ENCODE measurements at places on chromosomes 13 and 19. TPM values are rescaled to one million over a fixed set of nuclear protein-coding genes. Genes with fewer than 3 reads are reported as not detected.
A peak's percentile ranks its signal among the peaks of the same experiment; 100 is the strongest.

Gene SLITRK5
- 25.2 TPM for total RNA-seq

Gene SIAH3
- 4.0 TPM for total RNA-seq

Gene AKT2
- 115 TPM for total RNA-seq

Gene NLRP4
- total RNA-seq = not detected

Gene PSG1
- not detected for total RNA-seq

Gene FFAR3
- not detected for total RNA-seq

Gene ZNF560
- total RNA-seq = not detected

Gene S1PR5
- total RNA-seq = 30.4 TPM

Gene OBI1
- 12.1 TPM for total RNA-seq

Gene FOXO1
- 14.1 TPM for total RNA-seq

Gene ZNF441
- total RNA-seq = 9.8 TPM

DNA sequence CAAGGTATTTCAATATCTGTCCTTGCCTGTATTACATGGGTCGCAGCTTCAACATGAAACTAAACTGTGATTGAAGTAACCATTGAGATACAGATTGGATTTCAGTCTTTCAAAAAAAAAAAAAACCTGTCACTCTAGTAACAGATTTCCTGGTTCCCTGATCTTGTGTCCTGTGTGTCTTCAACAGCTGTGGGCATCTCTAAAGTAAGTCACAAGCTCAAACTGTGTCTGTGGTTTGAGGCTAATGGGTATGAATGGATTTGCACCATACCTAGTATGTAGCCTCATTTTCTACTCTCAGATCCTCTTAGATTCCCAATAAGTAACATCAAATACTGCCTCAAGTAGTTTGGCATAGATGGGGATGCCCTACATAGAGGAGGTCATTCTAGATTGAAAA is 300.1 kb downstream of the COG6 start:
- DNase-seq = no peak

DNA sequence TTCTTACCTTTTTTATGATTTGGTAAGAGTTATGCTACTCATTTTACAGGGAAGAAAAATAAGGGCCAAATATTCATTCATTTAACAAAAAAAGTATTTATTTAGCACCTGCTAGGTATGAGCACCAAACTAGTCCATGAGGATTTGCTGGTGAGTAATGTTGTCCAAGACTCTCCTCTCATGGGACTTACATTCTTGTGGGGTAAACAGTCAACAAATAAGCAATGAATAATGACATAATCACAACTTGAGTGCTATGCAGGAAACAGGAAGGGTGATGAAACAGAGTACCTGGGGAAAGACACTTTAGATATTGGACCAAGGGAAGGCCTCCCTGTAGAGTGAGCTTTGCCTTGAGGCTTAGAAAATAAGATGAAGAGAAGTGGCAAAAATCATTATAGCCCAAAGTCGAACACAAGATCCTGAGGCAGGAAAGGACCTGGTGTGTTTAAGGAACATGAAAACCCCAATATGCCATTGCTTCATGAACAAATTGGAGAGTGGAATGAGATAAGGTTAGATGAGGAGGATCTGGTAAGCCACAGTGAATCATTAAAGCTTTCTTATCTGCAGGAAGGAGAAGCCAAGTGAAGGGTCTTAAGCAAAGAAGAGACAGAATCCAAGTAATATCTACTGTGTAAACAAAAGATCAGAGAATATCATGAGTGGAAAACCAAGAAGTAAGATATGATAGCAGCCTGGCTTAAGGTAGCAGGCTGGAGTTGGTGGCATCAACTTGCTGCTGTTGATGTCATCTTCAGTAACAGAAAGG is 294.5 kb upstream of the NBEA start:
- DNase-seq = no peak

DNA sequence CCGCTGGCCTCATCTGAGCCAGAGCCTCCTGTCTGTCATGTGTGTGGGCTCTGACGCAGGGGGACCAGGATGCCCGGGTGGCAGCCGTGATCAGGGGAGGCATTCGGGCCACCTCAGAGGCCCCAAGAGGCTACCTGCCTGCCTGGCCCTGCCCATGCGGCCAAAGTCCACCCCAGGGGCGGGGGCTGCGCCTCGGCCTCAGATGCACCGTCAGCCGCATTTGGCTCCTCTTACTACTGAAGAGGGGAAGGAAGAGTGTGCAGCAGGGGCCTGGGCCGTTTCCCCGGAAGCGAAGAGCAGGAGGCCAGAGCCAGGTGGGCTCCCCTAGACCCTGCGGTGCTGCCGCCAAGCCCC is 34.0 kb downstream of the C13orf46 start:
- no peak for DNase-seq

- DNase-seq = no peak
Observed at GRCh38 chr19:31961667-31962066, 383.7 kb upstream of the ZNF507 start.

GRCh38 chr13:87311165-87311564 is 360.0 kb upstream of the SLITRK5 start:
- no peak for DNase-seq

DNA sequence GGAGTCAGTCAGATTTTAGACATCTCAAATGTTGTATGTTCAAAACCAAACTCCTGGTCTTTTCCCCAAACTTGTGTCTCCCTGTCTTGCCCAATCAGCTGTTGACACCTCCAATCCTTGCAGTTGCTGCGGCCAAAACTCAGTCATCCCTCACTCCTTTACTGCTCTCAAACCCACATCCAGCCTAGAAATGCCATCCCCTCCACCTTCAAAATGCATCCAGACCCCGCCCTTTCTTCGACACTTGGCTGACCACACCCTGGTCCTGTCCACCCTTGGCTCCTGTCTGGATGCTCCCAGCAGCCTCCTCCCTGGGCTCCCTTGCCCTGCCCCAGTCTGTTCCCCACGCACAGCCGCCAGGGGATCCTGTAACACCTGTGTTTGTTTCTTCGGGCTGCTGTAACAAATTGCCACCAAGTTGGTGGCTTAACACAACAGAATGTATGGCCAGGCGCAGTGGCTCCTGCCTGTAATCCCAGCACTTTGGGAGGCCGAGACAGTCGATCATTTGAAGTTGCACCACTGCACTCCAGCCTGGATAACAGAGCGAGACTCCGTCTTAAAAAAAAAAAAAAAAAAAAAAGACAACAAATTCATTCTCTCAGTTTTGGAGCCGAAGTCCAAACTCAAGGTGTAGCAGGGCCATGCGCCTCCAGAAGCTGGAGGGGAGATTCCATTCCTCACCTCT is 11.7 kb downstream of the PLD3 start:
- DNase-seq = no peak

- peak; percentile 15 for DNase-seq
Observed at GRCh38 chr19:42272989-42273406, 3.9 kb downstream of the CIC start.

DNA sequence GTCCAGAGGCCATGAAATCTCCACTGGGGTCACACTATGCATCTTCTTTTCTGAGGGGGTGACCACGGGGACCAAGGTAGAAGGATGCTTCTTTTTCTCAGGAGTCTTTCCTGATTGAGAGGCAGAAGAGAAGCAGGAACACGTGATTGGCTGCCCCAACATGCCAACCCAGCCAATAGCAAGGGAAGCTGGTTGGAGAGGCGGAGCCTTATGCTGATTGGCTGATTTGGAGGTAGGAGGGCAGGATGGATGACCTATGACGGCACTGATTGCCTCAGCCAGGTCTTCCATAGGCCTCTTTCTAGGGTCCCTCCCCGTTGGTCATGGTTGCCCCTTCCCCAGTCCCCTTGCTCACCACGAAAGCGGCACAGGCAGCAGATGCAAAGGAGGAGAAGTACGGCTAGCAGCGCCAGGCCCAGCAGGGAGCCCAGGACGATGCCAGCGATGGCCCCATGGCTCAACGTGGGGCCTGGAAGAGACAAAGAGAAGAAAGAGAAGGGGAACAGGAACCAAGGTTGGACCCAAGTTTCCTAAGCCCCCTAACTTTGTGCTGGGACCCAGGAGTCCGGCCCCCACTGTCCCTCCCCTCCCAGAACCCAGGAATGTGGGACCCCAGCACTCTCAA is 8.0 kb downstream of the VSIG10L start:
- no peak for DNase-seq

DNA sequence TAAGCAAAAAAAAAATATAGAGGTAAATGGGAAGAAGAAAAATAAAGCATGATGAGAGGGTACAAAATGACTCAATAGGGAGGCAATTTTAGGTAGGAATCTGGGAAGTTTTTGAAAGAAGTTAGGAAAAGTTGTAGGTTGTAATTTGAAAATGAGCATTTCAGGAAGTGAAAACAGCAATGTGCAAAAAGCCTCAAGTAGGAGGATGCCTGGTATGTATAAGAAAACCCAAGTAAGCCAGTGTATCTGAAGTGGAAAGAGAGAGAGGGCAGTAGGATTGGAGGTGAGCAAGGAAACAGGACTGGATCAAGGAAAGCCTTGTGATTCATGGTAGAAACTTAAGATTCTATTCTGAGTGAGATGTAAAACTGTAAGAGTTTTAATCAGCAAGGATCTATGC is 121.6 kb upstream of the SPRY2 start:
- no peak for DNase-seq

DNA sequence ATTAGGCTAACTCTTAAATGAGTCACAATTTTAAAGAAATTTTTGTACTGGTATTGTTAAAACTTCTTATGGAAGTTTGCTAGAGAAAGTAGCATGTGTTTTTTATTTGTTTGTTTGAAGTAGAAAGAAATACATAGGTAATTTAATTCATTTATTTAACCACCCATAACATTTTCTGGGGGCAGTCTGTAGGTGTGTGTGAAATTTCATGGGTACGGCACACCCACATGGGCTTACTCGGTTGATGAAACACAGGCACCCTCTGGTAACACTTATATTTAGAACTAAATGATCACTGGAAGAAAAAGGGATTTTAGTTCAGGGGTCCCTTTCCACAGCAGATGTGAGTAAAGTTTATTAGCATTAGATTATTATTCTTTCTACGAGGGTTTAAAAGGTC is 88.1 kb downstream of the DGKH start:
- no peak for DNase-seq

- no peak for DNase-seq
Observed at GRCh38 chr13:71644579-71644978, 222.4 kb downstream of the DACH1 start.

- no peak for DNase-seq
Observed at GRCh38 chr19:18385675-18386542, at the start of gene GDF15. GDF15 (plus strand) TSS chr19:18386158; CDS start chr19:18386190, 32 bp downstream.

DNA sequence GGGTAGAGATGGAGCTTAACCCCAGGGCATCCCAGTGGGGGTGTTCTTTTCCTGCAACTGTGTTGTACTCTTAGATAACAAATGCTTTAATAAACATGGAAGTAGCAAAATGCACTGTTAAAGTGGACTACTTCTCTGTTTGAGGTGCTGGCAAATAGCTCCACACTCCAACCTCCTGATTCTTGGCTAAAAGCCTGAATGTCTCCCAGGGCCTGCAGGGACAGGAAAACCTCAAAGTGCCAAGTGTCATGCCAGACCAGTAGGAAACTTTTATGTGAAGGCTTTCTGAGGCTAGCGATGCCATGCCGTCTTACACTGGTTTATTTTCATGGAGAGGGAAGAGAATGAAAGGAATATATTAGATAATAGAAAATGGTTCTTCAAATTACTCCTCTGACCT is 6.8 kb downstream of the FREM2 start:
- DNase-seq = no peak

DNA sequence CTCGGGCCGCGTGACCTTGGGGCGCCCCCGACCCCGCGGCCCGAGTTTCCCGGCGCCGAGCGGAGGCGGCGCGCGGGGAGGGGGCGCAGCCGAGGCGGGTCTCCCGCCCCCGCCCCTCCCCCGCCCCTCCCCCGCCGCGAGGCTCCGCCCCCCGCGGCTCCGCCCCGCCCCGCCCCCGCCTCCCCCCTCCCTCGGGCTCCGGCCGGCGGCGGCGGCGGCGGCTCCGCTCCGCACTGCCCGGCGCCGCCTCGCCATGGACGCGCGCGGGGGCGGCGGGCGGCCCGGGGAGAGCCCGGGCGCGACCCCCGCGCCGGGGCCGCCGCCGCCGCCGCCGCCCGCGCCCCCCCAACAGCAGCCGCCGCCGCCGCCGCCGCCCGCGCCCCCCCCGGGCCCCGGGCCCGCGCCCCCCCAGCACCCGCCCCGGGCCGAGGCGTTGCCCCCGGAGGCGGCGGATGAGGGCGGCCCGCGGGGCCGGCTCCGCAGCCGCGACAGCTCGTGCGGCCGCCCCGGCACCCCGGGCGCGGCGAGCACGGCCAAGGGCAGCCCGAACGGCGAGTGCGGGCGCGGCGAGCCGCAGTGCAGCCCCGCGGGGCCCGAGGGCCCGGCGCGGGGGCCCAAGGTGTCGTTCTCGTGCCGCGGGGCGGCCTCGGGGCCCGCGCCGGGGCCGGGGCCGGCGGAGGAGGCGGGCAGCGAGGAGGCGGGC is at the start of gene HCN2:
TSS of gene HCN2 (plus strand) at position 189 of the 703 bp plus-strand sequence. CDS start at position 254, 65 bp downstream.
- DNase-seq = no peak

DNA sequence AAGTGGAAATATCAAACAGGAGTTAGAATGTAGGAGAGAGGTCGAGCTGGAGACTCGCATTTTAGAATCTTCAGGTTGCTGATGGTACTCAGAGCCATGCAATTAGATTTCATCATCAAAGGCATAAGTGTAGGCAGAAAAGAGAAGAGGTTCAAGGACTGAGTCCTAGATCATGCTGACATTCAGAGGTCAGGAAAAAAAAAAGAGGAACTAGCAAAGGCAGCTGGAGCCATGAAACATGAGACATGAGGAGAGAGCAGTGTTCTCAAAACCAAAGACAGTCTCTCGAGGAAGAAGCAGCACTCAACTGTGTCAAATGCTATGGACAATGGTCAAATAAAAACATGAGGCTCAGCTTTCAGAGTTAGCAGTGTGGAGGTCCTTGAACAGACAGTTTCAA is 12.4 kb upstream of the TPP2 start:
- DNase-seq = no peak

GRCh38 chr13:113566227-113566561 is 18.4 kb upstream of the TFDP1 start:
- DNase-seq = no peak

- DNase-seq = no peak
Observed at GRCh38 chr13:39821977-39822376, 166.5 kb downstream of the COG6 start.

DNA sequence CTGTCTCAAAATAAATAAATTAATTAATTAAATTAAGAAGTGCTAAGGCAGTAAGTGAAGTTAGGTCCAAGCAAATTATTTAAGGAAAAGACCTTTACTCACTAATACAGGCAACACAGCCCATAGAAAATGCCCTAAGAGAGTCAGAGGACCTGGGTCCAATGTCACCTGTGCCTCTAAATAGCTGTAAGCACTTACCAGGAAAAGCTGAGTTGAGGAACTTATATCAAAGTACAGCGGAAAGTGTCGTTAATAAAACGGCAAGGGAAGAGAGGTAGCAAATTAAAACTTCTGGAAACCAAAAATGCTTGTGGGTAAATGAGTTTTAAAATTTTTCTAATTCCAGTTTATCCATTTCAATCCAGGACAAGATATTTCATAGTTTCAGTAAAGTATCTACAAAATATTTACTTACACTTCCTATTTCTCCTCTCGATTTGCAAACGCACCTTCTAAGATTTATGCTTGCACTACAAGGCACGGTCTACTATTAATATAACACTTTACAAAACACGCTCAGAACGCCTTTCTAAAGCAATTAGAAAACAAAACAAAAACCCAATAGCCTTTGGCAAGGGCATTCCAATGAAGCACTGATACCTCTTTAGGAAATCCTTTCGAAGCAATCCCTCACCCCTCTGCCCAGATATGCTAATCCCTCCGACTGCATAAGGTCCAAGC is 963 bp downstream of the VPS36 start:
- DNase-seq = no peak

- DNase-seq = no peak
Observed at GRCh38 chr19:4483385-4483784, 11.3 kb downstream of the HDGFL2 start.

- no peak for DNase-seq
Observed at GRCh38 chr13:112738606-112739005, 48.8 kb downstream of the ATP11A start.

- DNase-seq = no peak
Observed at GRCh38 chr13:42106998-42107397, 58.5 kb downstream of the DGKH start.
